NCI-H2171 (cell line): ENCODE measurements at places on chromosomes 1 and 21.

DNA sequence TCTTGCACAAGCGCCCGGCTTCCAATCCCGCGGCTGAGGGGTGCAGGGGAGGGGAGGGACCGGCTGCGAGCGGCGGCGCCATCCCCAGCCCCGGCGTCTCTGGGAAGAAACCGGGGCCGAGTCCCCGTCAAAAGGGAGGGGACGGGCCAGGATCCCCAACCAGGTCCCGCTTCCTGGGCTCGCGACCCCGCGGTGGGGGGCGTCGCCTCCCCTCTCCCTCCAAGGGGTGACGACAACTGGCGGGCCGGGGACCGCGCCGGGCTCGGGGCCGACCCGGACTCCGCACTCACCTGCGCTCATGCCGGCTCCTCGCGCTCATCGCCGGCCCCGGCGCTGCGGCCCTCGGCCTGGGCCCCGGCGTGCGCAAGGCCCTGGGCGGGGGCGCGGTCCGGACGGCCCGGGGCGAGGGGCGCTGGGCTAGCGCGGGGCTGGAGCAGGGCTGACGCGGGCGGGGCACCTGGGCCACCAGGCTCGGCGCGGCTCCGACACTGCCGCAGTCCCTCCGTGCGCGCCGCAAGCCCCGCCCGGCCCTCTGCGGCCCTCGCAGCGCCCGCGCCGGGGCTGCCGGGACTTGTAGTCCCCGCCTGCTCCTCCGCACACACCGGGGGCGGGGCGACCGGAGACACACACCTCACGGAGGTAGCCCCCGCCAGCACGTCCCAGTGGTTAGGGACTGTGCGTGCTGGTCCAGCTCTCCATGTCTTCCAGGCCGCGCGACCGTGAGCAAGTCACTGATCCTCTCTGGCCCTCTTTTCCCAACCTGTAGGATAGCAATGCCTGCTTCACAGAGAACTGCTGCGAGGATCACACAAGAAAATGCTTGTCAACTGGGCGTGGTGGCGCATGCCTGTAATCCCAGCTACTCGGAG is at the start of gene ATP13A2:
TSS of gene ATP13A2 (minus strand) at position 490 of the 869 bp plus-strand sequence. CDS start at position 300, 190 bp downstream.
- peak; percentile 89 for DNase-seq

GRCh38 chr1:35097224-35097623 is 18.0 kb downstream of the ZMYM1 start:
- no peak for DNase-seq

DNA sequence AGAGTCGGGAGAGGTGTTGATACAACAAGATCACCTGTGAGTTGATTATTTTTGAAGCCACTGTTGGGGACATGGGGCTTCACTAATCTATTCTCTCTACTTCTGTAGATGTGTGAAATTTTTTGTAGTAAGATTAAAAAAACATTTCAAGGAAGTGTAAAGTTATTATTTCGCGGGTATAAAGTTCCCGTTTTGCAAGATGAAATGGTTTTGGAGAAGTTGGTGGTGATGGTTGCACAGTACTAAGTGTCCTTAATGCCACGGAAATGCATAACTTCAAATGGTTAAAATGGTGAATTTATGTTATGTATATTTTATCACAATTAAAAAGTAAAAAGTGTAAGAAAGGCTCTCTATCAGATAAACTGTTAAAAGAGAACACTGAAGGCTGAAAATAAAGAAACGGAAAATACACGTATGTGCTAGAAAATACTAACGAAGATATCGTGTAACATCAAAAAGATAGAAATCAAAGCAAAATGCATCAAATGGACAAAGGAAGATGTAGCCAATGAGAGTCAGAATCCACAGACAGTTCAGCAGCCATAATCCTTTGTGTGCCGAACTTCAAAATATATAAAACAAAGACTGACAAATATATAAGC is 2.9 kb upstream of the ITGB2 start:
- no peak for DNase-seq

DNA sequence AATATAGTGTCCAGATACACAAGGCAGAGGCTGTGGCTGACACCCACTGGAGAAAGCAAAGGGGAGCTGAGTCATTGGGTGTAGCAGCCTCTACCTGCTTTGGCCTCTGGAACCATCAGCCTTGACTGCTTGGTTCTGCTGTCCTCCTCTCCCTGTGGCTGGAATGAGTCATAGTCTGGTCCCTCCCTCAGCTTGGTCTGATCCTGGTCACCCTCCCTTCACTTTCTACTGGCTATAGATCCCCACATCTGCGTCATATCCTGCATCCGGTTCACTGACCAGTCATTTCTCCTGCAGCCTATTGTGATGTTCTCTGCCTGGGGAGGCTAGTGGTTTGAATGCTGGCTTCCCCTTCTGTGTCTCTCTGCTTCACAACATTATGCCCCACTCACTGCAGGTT is 372.8 kb upstream of the DAB1 start:
- no peak for DNase-seq

- DNase-seq: no peak
Measured at GRCh38 chr1:21298981-21299391, 8.7 kb upstream of the ECE1 start.

GRCh38 chr21:20998456-20998789 is 214 bp downstream of the NCAM2 start:
- no peak for DNase-seq

DNA sequence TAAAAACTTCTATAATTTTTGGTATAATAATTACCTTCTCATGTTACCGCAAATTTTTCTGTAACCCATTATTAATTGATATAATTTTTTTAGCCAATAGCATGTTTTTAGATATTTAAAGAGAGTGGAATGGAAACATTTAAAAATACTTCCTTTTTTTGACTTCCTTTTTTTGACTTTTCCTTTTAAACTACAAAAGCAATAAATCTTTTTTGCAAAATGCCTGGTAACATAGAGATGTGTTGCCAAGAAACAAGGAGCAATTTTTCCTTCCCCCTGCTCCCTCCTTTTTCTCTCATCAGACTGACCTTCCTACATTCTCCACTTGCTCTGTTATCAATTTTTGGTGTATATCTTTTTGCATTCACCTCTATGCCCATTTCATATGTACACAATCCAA is 666.2 kb downstream of the ADGRL2 start:
- DNase-seq: no peak

GRCh38 chr1:77395051-77395450 is 113.2 kb downstream of the AK5 start:
- DNase-seq: no peak

- no peak for DNase-seq
Measured at GRCh38 chr1:57987523-57987922, 559.0 kb downstream of the OMA1 start.

- no peak for DNase-seq
Measured at GRCh38 chr1:220876511-220877376, 2.5 kb upstream of the HLX start.

- no peak for DNase-seq
Measured at GRCh38 chr1:159921700-159922504, 3.4 kb downstream of the TAGLN2 start.

GRCh38 chr1:41806472-41807155 is 112.1 kb downstream of the HIVEP3 start:
- DNase-seq: no peak

- no peak for DNase-seq
Measured at GRCh38 chr1:8665833-8666232, 151.6 kb downstream of the RERE start.

DNA sequence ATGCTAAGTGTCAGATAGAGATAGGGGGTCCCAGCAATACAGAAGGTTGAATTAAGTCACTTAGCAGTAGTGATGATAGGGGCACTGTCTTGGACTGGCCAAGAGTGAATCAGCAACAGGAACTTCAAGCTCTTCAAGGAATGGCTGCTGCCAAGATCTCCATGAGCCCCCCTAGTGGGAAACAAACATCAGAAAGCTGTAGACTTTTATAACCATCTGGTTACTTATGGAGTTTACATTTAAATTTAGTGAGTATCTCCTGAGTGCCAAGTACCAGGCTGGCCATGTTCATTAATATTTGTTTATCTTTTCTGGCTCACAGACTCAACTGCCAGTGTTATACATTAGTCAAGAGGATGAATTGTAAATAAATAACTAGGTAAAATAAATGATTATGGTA is 327.3 kb downstream of the TTLL7 start:
- DNase-seq: no peak

- no peak for DNase-seq
Measured at GRCh38 chr1:182143825-182144645, 82.5 kb upstream of the ZNF648 start.

- DNase-seq: no peak
Measured at GRCh38 chr1:30521261-30521865, 202.0 kb downstream of the MATN1 start.

GRCh38 chr1:175802407-175803123 is 59.2 kb upstream of the TNR start:
- DNase-seq: no peak

DNA sequence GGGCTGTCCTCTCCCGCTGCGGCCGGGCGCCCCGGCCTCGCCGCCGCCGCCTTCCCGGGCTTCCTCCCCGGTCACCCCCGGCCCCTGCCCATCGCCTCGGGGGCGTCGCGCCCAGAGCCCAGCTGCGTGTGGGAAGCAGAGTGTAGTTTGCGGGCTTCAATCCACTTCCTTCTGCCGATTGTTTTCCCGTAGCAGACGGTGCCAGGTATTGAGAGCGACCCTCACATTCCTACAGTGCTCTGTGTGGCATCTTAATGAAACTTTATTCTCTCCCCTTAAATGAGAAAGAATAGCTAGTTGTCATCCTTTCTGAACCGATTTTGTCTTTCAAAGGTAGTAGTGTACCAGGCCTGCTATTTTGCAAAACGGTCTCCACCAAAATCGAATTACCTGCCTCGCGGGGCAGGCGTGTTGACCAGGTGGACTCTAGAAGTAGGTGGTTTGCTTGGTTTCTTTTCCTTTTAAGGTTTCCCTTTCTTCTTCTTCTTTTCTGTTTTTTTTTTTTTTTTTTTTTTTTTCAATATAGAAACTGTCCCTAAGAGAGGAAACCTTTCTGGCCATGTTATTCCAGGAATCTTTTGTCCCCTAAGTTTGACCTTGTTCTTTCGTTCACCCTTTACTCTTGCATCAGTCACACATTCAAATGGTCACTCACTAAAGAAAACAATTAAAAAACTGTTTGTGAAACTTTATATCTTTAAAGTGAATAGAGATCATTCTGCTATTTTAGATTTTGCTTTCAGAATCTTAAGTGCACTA is 881 bp downstream of the USP25 start:
- no peak for DNase-seq

DNA sequence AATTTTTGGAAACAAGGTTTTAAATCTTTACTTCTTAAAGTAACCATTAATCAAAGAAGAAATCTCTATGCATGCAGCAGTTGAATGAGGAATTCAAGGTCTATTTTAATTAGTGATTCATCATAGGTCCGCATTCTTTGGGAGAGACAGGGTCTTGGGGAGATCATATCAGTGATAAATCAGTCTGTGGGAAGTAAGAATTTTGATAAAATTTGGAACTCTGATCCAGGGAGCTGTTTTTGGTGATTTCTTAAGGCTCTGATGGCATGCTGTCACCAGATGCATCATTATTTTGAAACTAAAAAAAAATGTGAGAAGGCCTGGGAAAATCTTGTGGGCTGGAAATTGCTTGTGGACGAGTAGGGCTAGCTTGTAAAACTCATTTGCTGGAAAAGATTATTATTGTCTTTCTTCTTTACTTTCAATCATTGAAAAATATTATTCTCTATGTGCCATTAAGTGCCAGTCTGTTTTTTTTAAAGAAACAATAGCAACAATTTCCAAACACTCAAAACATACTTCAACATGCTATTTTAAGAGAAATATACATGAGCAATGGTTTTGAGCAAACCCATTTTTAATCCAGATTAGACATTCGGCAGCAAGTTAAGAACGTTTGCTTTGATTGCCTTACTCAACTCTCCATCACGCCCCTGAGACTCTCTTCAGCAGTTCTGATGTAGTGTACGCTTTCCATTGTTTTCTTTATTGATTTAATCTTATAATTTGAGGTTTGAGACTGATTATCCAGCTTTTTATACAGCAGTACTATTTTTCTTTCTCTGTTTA is 62.6 kb downstream of the ZBTB18 start:
- DNase-seq: no peak

DNA sequence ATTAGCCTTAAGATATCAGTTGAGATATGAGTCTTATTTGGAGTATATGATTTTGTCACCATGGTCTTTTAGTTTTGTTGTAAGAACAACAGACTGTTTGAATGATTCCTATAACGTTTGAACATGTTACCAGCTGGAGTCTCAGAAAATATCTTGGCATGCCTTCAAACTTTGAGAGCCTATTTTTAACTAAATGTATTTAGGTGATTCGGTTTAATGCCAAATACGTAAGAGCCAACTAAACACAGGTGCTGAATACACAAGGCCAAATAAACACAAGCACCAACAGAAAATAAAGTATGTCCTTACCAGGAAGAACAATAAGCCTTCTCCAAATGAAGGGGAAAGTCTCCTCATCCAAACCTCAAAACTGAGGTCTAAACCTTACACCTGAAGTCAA is 48.6 kb downstream of the PRKACB start:
- no peak for DNase-seq

DNA sequence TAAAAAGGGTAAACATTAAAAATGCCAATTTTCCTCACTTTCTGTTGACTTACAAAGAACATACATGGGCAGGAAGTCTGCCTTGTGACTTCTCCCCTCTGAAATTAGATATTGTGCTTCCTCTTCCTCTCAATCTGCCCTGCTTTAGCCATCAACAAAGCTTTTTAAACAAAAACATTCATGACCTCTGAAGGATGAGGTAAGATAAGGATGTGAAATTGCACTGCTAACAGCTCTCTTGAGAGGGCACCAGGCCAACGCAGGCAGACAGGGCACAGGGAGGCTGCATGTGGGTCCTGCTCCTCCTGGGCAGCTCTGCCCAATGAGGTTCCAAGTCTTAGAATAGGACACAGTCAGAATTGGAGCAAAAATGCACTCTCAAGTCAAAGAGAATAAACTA is 62.1 kb downstream of the DEGS1 start:
- no peak for DNase-seq

- DNase-seq: peak; percentile 73
Measured at GRCh38 chr1:113031171-113031933, 41.6 kb upstream of the LRIG2 start.

- DNase-seq: no peak
Measured at GRCh38 chr1:160371756-160372155, 4.9 kb downstream of the NHLH1 start.

DNA sequence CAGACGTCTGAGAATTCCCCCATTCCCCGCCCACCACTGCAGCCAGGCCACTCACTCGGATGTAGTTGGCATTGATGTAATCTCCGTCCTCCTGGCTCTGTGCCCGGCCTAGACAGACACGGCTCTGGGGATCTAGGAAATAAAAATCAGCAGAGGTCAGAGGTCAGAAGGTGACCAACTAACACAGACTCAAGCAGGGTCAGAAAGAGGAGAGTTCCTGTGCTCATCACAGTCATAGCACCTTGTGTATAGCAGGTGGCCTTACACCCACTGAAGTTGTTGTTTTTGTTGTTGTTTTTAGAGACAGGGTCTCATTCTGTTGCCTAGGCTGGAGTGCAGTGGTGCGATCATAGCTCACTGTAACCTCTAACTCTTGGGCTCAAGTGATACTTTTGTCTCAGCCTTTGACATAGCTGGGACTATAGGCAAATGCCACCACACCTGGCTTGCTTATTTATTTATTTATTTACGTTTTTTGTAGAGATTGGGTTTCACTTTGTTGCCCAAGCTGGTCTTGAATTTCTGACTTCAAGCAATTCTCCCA is 4.9 kb downstream of the PTPN7 start:
- DNase-seq: no peak

GRCh38 chr1:117632269-117633067 is 26.6 kb downstream of the TENT5C start:
- no peak for DNase-seq

- no peak for DNase-seq
Measured at GRCh38 chr1:41662765-41663437, 178.4 kb upstream of the EDN2 start.
